ENCODE measurements at places on chromosomes 13 and 19. TPM values are rescaled to one million over a fixed set of nuclear protein-coding genes. Genes with fewer than 3 reads are reported as not detected.

DNA sequence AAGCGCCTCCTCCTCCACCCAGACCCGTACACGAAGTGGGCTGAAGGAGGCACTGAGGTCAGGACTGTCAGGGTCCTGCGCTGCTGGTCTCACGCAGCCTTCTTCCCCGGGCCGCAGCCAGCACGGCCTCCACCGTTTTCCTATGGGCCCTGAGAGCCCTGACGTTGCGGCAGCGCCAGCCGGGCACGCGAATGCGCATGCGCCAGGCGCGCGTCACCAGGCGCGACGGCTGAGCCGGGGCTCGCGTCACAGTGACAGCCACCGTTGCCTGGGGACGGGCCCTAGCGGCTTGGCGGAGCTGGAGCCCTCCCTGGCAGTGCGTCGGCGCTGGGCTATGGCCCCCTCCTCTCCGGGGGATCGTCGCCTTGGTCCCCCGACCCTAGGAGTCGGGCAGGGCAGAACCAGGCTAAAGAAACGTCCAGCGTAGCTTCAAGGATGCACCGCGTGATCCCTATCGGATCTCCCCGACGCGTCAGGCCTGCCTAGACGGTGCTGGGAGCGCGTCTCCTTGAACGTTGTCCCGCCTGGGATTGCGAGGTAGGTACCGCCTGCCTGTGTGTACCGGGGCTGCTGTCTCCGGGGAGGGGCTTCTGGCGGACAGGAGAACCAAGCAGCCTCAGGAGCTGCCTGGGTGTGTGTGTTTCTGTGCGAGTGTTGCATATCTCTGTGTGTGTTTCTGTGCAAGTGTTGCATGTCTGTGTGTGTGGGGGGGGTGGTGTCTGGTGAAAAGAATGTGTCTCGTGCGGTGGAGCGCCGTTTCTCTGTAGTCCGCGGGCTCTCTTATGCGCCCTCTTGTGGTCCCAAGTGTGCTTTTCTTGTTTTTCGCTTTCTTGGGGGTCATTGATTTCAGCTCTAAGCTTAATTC lies 43.2 kb downstream of the ZNF571 start:
- DNase-seq = no peak
- no peaks in the 10 kb centered on the region for H3K36me3 ChIP-seq
- H3K27me3 ChIP-seq = no peaks in the 10 kb centered on the region
- no peak overlapping the region for H3K27ac ChIP-seq
- H3K4me1 ChIP-seq = no peaks in the 10 kb centered on the region
- no peak overlapping the region for H3K4me3 ChIP-seq

DNA sequence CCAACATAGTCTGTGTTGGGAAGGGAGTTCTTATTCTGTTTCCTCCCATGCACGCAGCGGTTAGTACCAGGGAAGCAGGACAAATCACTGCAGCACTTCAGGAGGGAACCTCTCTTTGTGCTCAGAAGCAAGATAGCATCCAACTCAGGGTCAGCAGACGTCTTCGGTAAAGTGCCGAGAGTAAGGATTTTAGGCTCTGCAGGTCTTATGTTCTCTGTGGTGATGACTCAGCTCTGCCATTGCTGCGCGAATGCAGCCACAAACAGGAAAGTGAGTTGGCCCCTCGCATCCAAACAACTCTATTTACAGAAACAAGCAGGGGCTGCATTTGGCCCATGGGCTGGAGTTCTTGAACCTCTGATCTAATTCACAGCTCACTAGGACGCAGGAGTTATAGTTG lies 122.1 kb upstream of the SPATA13 start:
- no peak for DNase-seq
- peaks cover 51% of the 10 kb centered on the region for H3K4me1 ChIP-seq
- peak overlapping the region; percentile 65 for H3K27ac ChIP-seq
- H3K4me3 ChIP-seq = no peak overlapping the region

Gene ZNF433
- total RNA-seq = 9.2 TPM

DNA sequence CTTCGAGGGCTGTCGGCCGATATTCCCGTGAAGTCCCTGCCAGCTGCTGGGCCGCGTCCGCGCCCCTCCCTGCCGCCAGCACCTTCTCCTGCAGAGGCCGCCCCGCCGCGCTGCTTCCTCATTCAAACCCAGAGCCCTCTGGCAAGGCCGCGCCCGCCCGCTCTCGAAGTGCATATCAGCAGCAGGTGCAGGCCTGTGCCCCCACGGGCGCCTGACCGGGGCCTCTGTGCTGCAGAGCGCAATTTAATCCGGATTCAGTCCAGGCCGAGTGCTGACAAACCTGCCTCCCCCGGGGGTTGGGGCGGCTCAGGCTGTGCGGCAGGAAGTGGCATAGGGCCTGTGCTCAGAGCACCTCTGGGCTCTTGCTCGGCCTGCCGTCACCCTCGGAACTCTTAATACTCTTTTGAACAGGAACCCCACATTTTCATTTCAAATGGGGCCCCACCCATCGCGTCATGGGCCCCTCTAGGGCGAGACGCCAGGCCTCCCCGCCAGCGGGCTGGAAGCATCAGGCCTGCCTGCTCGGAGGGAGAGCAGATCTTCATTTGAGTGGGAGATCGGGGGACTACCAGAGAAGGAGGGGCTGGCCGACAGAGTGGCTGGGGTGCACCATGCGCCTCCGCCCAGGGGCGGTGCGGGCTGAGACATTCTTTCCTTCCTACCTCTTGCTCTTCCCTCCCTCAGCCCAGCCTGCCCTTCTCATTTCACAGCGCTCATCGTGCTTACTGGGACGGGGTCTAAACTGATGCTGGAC lies 125.7 kb downstream of the TNFRSF19 start:
- no peaks in the 10 kb centered on the region for H3K27me3 ChIP-seq
- DNase-seq = no peak
- H3K27ac ChIP-seq = no peak overlapping the region

Gene TMPRSS9
- total RNA-seq = not detected

DNA sequence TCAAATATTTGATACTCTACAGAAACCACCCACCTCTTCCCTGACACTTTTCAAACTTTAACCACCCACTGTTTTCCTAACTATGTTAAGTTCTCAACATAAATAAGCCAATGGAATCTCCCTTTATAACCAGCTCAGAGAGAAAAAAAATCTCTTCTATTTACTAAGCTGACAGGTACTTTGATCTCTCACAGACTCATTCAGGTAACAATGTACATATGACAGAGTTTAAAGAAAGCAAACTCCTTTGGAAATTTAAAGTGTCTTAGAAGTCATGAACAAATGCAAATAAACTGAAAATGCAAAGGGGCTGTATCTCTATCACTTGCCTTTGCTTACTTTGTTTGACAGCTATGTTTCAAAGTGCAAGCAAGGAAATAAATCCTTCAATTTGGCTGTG lies 109.3 kb downstream of the KLF12 start:
- no peak overlapping the region for H3K27ac ChIP-seq
- no peaks in the 10 kb centered on the region for H3K27me3 ChIP-seq
- no peak overlapping the region for H3K4me3 ChIP-seq
- no peak for DNase-seq

GRCh38 chr19:14147797-14148605 lies 11.6 kb upstream of the ASF1B start:
- H3K27ac ChIP-seq = no peak overlapping the region
- no peak overlapping the region for H3K4me3 ChIP-seq
- H3K36me3 ChIP-seq = no peaks in the 10 kb centered on the region
- peaks cover 6% of the 10 kb centered on the region for H3K4me1 ChIP-seq

GRCh38 chr13:51451134-51451466 lies 1.7 kb downstream of the INTS6 start:
- H3K36me3 ChIP-seq = no peaks in the 10 kb centered on the region
- no peaks in the 10 kb centered on the region for H3K27me3 ChIP-seq
- no peak for DNase-seq
- no peak overlapping the region for H3K4me3 ChIP-seq

Gene SIGLEC10
- total RNA-seq = 3.9 TPM

- H3K27ac ChIP-seq = no peak overlapping the region
- H3K4me3 ChIP-seq = no peak overlapping the region
- H3K36me3 ChIP-seq = no peaks in the 10 kb centered on the region
- H3K27me3 ChIP-seq = no peaks in the 10 kb centered on the region
- H3K4me1 ChIP-seq = peaks cover 6% of the 10 kb centered on the region
- DNase-seq = peak; percentile 23
Measured at GRCh38 chr19:17522988-17523872, 11.8 kb downstream of the PGLS start.

DNA sequence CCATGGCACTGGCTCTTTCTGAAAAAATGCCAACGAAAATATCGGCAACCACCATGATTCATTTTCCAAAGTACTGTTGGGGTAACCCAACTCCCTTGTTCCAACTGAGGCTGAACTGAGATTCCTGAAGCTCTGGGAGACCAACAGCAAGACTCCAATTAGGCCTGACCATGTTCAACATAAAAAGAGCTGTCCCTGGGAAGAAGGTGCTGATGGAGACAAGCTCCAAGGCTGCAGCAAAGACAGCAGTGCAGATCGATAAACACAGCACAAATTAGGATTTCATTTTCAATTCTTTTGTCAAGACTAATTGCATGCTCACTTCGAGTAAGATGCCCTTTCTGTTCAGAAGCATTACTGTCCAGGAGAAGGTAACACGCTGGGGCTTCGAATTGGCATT lies 968.0 kb downstream of the UQCRFS1 start:
- no peak overlapping the region for H3K27ac ChIP-seq
- no peak for DNase-seq
- H3K27me3 ChIP-seq = no peaks in the 10 kb centered on the region
- H3K4me1 ChIP-seq = no peaks in the 10 kb centered on the region

Gene FAAP24
- total RNA-seq = not detected

GRCh38 chr13:30796631-30797601 lies 61.6 kb downstream of the ALOX5AP start:
- peaks cover 8% of the 10 kb centered on the region for H3K4me1 ChIP-seq
- H3K27ac ChIP-seq = no peak overlapping the region
- H3K36me3 ChIP-seq = no peaks in the 10 kb centered on the region

Gene F7
- total RNA-seq = not detected

DNA sequence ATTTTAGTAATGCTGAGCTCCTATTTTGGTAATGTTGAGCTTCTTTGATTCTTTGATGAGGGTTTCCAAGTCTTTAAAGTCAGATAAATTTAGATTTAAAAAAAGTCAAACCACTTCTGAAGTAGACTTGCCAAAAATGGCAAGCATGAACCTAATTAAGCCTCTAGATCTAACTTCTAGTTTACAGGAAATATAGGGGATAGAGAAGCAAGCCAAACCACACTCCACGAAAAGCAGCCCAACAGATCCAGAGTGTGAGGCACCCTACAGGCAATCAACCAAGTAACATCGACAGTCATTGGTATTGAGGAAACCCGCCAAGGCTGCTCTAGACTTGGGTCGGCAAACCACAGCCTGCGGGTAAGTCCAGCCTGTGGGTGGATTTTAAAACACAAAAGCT lies 3.7 kb downstream of the GGACT start:
- peaks cover 16% of the 10 kb centered on the region for H3K4me1 ChIP-seq
- H3K27me3 ChIP-seq = no peaks in the 10 kb centered on the region
- H3K36me3 ChIP-seq = no peaks in the 10 kb centered on the region
- DNase-seq = no peak
- no peak overlapping the region for H3K27ac ChIP-seq

DNA sequence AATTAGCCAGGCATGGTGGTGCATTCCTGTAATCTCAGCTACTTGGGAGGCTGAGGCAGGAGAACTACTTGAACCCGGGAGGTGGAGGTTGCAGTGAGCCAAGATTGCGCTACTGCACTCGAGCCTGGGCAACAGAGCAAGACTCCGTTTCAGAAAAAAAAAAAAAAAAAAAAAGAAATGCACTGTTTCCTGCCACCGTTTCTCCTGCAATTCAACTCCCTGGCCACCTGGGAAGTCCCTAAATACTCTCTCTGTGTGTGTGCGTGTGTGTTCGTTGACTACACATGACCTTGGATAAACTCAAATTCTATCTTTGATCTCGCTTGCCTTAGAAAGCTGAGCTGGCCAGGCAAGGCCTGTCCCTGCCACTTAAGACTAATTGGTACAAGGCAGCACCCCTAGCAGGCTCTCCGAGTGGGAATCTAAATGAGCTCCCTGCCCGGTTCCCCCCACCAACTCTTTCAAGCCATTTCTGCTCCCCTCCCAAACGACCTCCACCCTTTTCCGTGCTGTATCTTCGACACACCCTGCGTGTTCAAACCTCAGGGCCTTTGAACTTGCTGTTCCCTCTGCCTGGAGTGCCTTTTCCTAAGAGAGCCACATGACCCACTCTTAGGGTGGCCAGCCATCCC lies 5.2 kb upstream of the BCAT2 start:
- peak; percentile 93 for DNase-seq
- peak overlapping the region; percentile 92 for H3K27ac ChIP-seq
- no peaks in the 10 kb centered on the region for H3K36me3 ChIP-seq
- peaks cover 83% of the 10 kb centered on the region for H3K4me1 ChIP-seq
- H3K4me3 ChIP-seq = no peak overlapping the region
- H3K27me3 ChIP-seq = no peaks in the 10 kb centered on the region

Gene ADGRE2
- 0.33 TPM for total RNA-seq

GRCh38 chr13:98992355-98992754 lies 14.5 kb upstream of the DOCK9 start:
- no peak overlapping the region for H3K27ac ChIP-seq
- peaks cover 9% of the 10 kb centered on the region for H3K4me1 ChIP-seq
- H3K4me3 ChIP-seq = no peak overlapping the region
- DNase-seq = no peak
- no peaks in the 10 kb centered on the region for H3K36me3 ChIP-seq

- no peak within 1 kb of the TSS for H3K4me3 ChIP-seq
- no peak within 1 kb of the TSS for H3K27ac ChIP-seq
- peaks cover 6% of the 10 kb centered on the region for H3K4me1 ChIP-seq
- no peaks in the 10 kb centered on the region for H3K27me3 ChIP-seq
Measured at GRCh38 chr13:45200701-45201232, at the start of gene KCTD4. KCTD4 (minus strand) TSS chr13:45201045; CDS start chr13:45194567, 6,478 bp downstream.

Data from body of pancreas (tissue), 4 donors.